ENCODE measurements at places on chromosomes 13 and 19. TPM values are rescaled to one million over a fixed set of nuclear protein-coding genes. Genes with fewer than 3 reads are reported as not detected.

Gene MEDAG
- total RNA-seq: 0.51 TPM

Gene ADGRE3
- not detected for total RNA-seq

Gene ADM5
- 3.2 TPM for total RNA-seq

Gene SLC7A9
- total RNA-seq: 0.64 TPM

Gene ZNF726
- 11.5 TPM for total RNA-seq

Gene SIGLEC8
- not detected for total RNA-seq

Gene MCEMP1
- not detected for total RNA-seq

Gene ACP5
- total RNA-seq: not detected

Gene RASGRP4
- not detected for total RNA-seq

Gene SSC5D
- 7.6 TPM for total RNA-seq

Gene COL4A2
- 60.9 TPM for total RNA-seq

Gene RAD23A
- 62.1 TPM for total RNA-seq

Gene GRIN2D
- 21.7 TPM for total RNA-seq

Gene CD37
- total RNA-seq: not detected

Gene TPTE2
- total RNA-seq: not detected

Gene VSTM1
- total RNA-seq: not detected

Gene BORA
- total RNA-seq: 2.5 TPM

Gene KCTD4
- total RNA-seq: not detected

Gene CPB2
- not detected for total RNA-seq

Gene ZNF44
- total RNA-seq: 15.2 TPM

Gene MBD3L3
- 1.3 TPM for total RNA-seq

Gene SLC25A41
- 0.29 TPM for total RNA-seq

Gene PCSK4
- 21.2 TPM for total RNA-seq

Gene MYO1F
- 0.10 TPM for total RNA-seq

Gene HRC
- 26.6 TPM for total RNA-seq

Gene USF2
- total RNA-seq: 132 TPM

Gene F7
- total RNA-seq: not detected

Gene VMAC
- total RNA-seq: 7.5 TPM

Gene PCDH17
- total RNA-seq: 51.8 TPM

Gene RPL36
- 514 TPM for total RNA-seq

Gene MTUS2
- 6.8 TPM for total RNA-seq

Gene CDC34
- total RNA-seq: 136 TPM

Gene OR7A5
- total RNA-seq: not detected

Gene RAB20
- total RNA-seq: 1.7 TPM

Gene KIR3DL2
- total RNA-seq: not detected

Gene ZNF709
- total RNA-seq: 8.7 TPM

Gene KLHL1
- not detected for total RNA-seq

Gene CATSPERD
- total RNA-seq: not detected

Gene SULT2B1
- not detected for total RNA-seq

Gene EDNRB
- 0.10 TPM for total RNA-seq

Gene ZNF99
- not detected for total RNA-seq

Gene LRRC63
- not detected for total RNA-seq

Gene MTIF3
- 46.1 TPM for total RNA-seq

Gene ASPDH
- not detected for total RNA-seq

Gene BRME1
- total RNA-seq: 4.6 TPM

Gene C19orf81
- total RNA-seq: 10.4 TPM

Gene CYP2A7
- not detected for total RNA-seq

Gene DCLK1
- total RNA-seq: 63.9 TPM

Gene GRK1
- total RNA-seq: 1.2 TPM

Gene ZNF497
- total RNA-seq: 3.5 TPM

Gene GJB2
- total RNA-seq: not detected

Gene LYL1
- total RNA-seq: 1.3 TPM

All from glutamatergic neuron (in vitro differentiated cells).